H4 (cell line): ENCODE measurements at places on chromosomes 12 and 14. TPM values are rescaled to one million over a fixed set of nuclear protein-coding genes. Genes with fewer than 3 reads are reported as not detected.

Gene SLC6A12
- 0.08 TPM in 1 of 2 replicates, not detected in the other for total RNA-seq

Gene TMEM116
- 17.0 and 23.4 TPM in 2 replicates for total RNA-seq

Gene SERPINA9
- total RNA-seq = not detected in 2 replicates

Gene PTPN6
- not detected in 2 replicates for total RNA-seq

Gene NKX2-8
- 1.6 and 1.7 TPM in 2 replicates for total RNA-seq

Gene DPPA3
- not detected in 2 replicates for total RNA-seq
